ENCODE measurements at places on chromosomes 7 and 10. TPM values are rescaled to one million over a fixed set of nuclear protein-coding genes. Genes with fewer than 3 reads are reported as not detected.

URGCP gene
- total RNA-seq: 29.2 TPM

GRM3 gene
- not detected for total RNA-seq

ZNF804B gene
- total RNA-seq: 0.33 TPM

OIT3 gene
- total RNA-seq: 0.15 TPM

TDRD1 gene
- 0.33 TPM for total RNA-seq

NODAL gene
- total RNA-seq: not detected

TMEM178B gene
- total RNA-seq: 0.33 TPM

MRPL32 gene
- total RNA-seq: 57.7 TPM

LIPK gene
- 0.66 TPM for total RNA-seq

PKD1L1 gene
- 0.32 TPM for total RNA-seq

GBX1 gene
- total RNA-seq: not detected

SPAM1 gene
- total RNA-seq: not detected

BTBD16 gene
- total RNA-seq: not detected

SUGCT gene
- total RNA-seq: 2.3 TPM

UPK3BL2 gene
- total RNA-seq: 5.1 TPM

RAB19 gene
- total RNA-seq: not detected

PNLIPRP2 gene
- total RNA-seq: not detected

CLCN1 gene
- not detected for total RNA-seq

CFAP69 gene
- 45.2 TPM for total RNA-seq

COBL gene
- 2.2 TPM for total RNA-seq

RGR gene
- total RNA-seq: 0.96 TPM

NKX2-3 gene
- total RNA-seq: 0.15 TPM

NME8 gene
- total RNA-seq: not detected

FKBP14 gene
- total RNA-seq: 9.5 TPM

DNA2 gene
- total RNA-seq: 2.8 TPM

OPN1SW gene
- total RNA-seq: not detected

SRRM3 gene
- 3.4 TPM for total RNA-seq

GNGT1 gene
- not detected for total RNA-seq

FMC1 gene
- 13.5 TPM for total RNA-seq

ANKRD16 gene
- total RNA-seq: 5.9 TPM

LLCFC1 gene
- not detected for total RNA-seq

UCMA gene
- not detected for total RNA-seq

MBL2 gene
- not detected for total RNA-seq

MYO1G gene
- 2.0 TPM for total RNA-seq

RSU1 gene
- total RNA-seq: 63.6 TPM

PTPRN2 gene
- total RNA-seq: 2.2 TPM

PHKG1 gene
- total RNA-seq: 2.8 TPM

ZPBP gene
- total RNA-seq: not detected

LIPN gene
- total RNA-seq: not detected

SPDYE5 gene
- total RNA-seq: not detected

FKBP6 gene
- not detected for total RNA-seq

FRAT1 gene
- total RNA-seq: 9.8 TPM

AFAP1L2 gene
- total RNA-seq: 4.2 TPM

SORCS3 gene
- 0.16 TPM for total RNA-seq

CTAGE4 gene
- 0.80 TPM for total RNA-seq

SEMA4G gene
- total RNA-seq: 2.2 TPM

MMP21 gene
- 0.59 TPM for total RNA-seq

Measured in breast epithelium (tissue), 4 donors.